ENCODE measurements at places on chromosomes 12 and 14.

DNA sequence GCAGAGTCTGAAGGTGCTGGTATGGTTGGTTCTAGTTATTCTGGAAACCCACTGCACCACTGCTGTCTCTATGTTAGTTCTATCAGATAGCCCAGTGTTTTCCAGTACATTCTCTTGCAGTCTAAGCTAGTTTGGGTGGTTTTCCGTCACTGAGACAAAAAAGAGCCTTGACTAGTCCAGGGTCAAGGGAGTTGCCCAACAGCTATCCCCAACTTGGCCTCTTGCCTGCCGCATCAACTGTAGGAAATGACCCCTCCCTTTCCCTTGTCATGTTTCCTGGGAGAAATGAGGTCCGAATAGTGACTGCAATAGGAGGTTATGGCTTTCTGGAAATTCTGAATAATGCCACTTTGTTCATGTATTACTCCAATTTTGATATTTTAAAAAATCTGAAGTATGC is 160.4 kb downstream of the EFCAB11 start:
- H3K36me3 ChIP-seq, result no peaks in the 10 kb centered on the region
- no peaks in the 10 kb centered on the region for H3K4me1 ChIP-seq
- no peaks in the 10 kb centered on the region for H3K27me3 ChIP-seq
- no peak for DNase-seq
- no peak overlapping the region for H3K4me3 ChIP-seq

GRCh38 chr12:99732131-99732530 is 84.6 kb downstream of the GARIN6 start:
- no peak overlapping the region for H3K27ac ChIP-seq
- H3K36me3 ChIP-seq, result no peaks in the 10 kb centered on the region
- no peak overlapping the region for H3K4me3 ChIP-seq
- H3K27me3 ChIP-seq, result no peaks in the 10 kb centered on the region
- H3K4me1 ChIP-seq, result no peaks in the 10 kb centered on the region

DNA sequence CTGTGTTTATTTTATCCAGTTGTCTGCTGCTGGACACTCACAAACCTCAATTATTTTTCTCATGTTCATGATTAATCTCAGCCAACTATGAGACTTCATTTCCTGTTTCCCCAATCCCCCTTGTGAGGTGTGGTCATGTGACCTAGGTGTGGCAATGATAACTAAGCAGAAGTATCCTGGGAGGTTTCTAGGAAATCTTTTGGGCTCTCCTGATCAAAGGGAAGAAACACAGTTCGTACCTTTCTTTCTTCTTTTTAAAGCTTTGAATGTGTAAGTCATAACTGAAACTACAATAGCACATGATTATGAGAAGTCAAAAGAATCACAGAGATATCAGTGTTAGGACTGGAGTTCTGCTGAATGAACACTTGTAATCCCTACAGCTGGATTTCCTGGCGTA is 34.4 kb upstream of the MANSC4 start:
- H3K36me3 ChIP-seq, result no peaks in the 10 kb centered on the region
- no peaks in the 10 kb centered on the region for H3K4me1 ChIP-seq
- no peak overlapping the region for H3K27ac ChIP-seq
- H3K27me3 ChIP-seq, result no peaks in the 10 kb centered on the region
- no peak for DNase-seq
- H3K4me3 ChIP-seq, result no peak overlapping the region

DNA sequence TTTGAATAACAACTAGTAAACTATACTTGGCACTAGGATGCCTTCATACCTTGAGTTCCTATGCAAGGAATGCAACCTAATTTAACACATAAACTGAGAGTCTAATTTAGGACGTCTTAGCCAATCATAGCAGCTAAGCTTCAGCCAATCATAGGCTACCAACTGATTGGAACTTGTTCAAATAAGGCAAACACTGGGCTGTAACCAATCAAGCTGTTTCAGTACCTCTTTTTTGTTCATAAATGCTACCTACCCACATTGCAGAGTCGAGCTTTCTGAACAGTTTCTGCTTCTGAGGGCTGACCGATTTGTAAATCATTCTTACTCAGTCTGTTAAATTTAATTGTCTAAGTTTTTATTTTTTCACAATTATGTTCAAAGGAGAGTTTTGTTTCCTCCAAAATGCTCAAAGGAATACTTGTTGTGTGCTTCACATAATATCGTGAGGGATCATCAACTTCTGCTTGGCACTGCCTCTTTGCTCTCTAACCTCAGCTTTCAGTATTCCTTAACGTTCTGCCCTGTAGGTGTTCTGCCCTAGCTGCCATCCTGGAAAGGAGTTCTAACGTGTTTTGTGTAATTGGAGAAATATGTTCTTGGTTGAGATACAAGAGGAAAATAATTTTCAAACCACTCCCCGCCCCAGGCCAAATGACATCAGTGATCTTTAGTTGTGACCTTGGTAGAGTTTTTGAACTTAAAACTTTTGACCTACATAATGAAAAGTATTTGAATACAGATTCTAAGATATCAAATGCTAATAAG is 380.4 kb upstream of the MIS18BP1 start:
- H3K4me1 ChIP-seq, result no peaks in the 10 kb centered on the region
- no peaks in the 10 kb centered on the region for H3K27me3 ChIP-seq
- H3K36me3 ChIP-seq, result no peaks in the 10 kb centered on the region
- no peak overlapping the region for H3K4me3 ChIP-seq
- no peak overlapping the region for H3K27ac ChIP-seq
- no peak for DNase-seq

DNA sequence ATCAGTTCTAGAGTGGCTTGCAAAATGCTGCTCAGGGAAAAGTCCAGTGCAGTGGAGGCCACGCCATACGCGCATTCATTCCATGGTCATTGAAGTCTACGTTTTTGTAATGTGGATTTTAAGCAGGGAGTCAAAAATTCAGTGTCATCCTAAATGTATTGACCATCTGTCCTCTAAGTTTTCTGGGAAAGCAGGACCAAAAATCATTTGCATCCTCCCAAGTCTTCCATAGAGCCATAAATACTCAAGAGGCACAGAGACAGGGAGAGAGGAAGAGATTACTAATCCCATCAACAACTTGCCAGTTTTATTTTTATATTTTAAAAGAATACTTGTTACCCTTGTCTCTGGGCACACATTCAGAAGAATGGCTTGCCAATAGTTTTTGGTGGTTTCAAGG is 36.9 kb downstream of the RHOJ start:
- H3K27ac ChIP-seq, result no peak overlapping the region
- no peak overlapping the region for H3K4me3 ChIP-seq
- DNase-seq, result no peak

DNA sequence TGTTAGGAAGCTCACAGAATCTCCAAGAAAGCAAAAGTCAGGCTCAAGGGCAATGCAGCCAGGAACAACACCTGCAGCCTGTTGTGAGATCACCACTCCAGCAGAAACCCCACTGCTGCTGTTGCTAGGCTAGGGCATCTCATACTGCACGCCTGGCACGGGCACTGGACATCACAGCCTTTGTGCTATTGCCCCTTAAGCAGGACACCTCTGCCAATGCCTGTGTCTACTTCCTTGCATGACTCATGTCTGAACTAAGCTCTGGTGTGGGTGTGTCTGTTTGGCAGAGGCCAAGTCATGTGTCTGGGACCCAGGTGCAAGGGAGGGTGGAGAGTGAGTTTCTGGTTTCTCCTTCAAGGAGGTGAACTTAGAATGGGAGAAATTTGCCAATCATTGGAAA is 10.0 kb upstream of the DDX47 start:
- no peak for DNase-seq
- no peaks in the 10 kb centered on the region for H3K36me3 ChIP-seq
- 0 out of 2 replicates have a peak, but pooled peaks cover 1% of the 10 kb centered on the region for H3K4me1 ChIP-seq
- H3K27me3 ChIP-seq, result no peaks in the 10 kb centered on the region
- H3K4me3 ChIP-seq, result no peak overlapping the region
- H3K27ac ChIP-seq, result no peak overlapping the region

DNA sequence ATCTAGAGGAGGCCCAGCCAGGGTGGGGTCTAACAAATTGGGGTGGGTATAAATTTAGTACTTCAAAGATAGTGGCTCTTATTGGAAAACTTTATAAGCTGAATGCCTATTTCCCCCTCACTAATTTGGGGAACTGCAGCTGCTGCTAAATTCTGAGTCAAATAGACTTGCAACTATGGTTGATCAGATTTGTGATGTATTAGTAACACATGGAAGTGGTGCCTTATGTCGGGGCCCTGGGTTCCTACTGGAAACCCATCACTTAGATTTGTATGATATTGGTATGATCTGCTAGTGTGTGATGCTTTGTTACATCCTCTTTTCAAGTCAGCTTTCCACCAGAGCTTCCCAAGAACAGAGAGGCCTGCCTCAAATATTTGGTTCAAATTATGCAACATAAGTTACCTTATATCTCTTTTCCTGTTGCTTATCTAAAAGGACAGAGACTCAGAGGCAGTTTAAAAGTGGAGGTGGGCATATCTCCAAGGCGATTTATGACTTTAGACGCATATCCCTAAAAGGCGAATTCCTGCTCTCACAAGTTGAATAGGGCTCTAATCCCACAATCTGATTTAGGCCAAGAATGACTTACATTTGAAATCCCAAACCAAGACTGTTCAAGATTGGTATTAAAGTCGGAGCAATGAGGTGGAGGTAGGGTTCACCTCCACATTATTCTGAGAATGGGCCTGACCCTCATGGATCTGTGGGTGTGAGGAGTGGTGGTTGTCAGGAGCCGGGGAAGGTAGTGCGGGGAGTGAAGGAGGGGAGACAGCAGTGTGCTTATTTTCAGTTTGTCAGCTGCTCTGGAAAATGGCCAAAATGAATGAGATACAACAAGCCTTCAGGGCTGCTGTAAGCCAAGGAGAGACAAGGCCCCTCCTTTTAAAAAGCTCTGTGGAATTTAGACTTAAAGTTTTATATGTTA is 425.8 kb downstream of the RAD51B start:
- no peaks in the 10 kb centered on the region for H3K27me3 ChIP-seq
- no peak for DNase-seq
- H3K27ac ChIP-seq, result no peak overlapping the region
- H3K4me1 ChIP-seq, result peaks cover 3% of the 10 kb centered on the region
- no peak overlapping the region for H3K4me3 ChIP-seq

DNA sequence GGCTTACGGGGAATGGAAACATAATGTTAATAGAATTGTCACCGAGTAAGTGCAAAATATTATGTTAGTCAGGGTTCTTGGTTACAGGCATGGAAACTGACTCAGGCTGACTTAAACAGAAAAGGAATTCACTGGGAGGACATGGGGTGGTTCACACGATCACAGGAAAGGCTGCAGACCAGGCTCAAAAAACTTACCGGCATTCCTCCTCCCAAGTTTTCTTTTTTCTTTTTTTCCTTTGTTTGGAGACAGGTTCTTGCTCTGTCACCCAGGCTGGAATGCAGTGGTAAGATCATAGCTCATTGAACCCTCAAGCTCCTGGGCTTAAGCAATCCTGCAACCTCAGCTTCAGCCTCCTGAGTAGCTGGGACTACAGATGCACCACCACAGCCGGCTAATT is 11.9 kb upstream of the UBE2N start:
- no peaks in the 10 kb centered on the region for H3K4me1 ChIP-seq
- no peak overlapping the region for H3K4me3 ChIP-seq
- no peaks in the 10 kb centered on the region for H3K27me3 ChIP-seq
- no peaks in the 10 kb centered on the region for H3K36me3 ChIP-seq
- no peak overlapping the region for H3K27ac ChIP-seq
- DNase-seq, result no peak

- no peak for DNase-seq
- no peak overlapping the region for H3K27ac ChIP-seq
- no peak overlapping the region for H3K4me3 ChIP-seq
Measured at GRCh38 chr12:132138941-132139871, 4.9 kb downstream of the DDX51 start.

- H3K27me3 ChIP-seq, result no peaks in the 10 kb centered on the region
- no peak for DNase-seq
- no peaks in the 10 kb centered on the region for H3K36me3 ChIP-seq
- H3K4me1 ChIP-seq, result no peaks in the 10 kb centered on the region
- H3K27ac ChIP-seq, result no peak overlapping the region
Measured at GRCh38 chr14:23933108-23933741, 20.3 kb upstream of the DHRS4 start.

DNA sequence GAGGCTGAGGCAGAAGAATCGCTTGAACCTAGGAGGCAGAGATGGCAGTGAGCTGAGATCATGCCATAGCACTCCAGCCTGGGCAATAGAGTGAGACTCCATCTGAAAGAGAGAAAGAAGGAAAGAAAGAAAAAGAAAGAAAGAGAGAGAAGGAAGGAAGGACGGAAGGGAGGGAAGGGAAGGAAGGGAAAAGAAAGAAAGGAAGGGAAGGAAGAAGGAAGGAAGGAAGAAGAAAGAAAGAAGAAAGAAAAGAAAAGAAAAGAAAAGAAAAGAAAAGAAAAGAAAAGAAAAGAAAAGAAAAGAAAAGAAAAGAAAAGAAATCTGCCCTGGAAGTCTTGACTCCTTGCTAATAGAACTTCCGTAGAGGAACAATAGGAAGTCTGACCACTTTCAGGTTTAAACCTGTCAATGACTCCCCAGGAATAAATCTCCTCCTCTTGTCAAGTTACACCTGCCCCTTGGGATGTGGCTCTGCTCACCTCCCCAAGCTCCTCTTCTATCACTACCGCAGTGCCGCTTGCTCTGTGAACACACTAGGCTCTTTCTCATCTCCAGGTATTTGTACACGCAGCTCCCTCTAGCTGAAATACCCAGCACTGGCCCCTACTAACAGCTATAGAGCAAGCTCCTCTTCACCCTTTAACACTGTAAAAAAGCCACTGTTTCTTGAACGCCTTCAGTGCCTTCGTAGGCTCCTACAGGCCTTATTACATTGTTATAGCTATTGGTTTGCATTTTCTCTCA is 773.1 kb upstream of the TBX3 start:
- H3K4me3 ChIP-seq, result no peak overlapping the region
- H3K27ac ChIP-seq, result no peak overlapping the region
- no peaks in the 10 kb centered on the region for H3K36me3 ChIP-seq

DNA sequence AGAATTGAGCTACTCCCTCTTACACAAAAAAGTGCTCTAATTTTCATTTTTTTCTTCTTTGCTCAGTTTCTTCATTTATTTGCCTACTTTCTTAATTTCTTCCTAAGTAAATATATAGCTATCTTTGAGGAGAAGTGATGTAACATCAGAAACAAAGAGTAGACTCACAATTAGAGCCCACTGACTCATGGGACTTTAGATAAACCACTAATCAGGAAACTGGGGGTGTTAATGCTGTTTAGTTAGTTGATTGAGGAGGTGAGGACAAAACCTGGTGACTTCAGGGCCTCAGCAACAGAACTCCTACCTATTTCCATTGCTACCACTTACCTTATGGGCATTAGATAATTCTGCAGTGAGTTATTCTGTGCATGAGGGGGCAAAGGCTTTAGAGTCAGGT is 151.7 kb downstream of the MON2 start:
- H3K27ac ChIP-seq, result no peak overlapping the region
- H3K36me3 ChIP-seq, result no peaks in the 10 kb centered on the region
- no peaks in the 10 kb centered on the region for H3K27me3 ChIP-seq
- no peak overlapping the region for H3K4me3 ChIP-seq

Data from iPS DF 6.9 (cell line).